ENCODE measurements at places on chromosomes 11 and 22. TPM values are rescaled to one million over a fixed set of nuclear protein-coding genes. Genes with fewer than 3 reads are reported as not detected.
A peak's percentile ranks its signal among the peaks of the same experiment; 100 is the strongest.

DNA sequence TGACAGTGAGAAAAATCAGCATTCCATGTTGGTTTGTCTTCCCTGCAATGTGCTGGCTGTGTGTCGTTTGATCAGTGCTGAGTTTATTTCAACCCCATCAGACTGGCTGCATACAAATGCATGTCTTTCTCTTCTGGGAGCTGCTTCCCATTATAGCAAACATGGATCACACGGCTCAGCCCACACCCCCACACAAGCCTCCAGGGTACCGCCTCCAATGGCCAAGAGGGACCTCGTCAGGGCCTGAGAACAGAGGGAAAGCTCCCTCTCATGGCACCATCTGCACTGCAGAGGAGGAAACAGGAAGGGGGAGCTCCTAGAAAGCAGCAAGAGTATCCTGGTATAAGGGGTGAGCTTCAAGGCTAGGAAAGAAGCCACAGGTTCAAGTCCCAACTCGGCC lies 214.2 kb downstream of the LARGE1 start:
- no peak for DNase-seq

- no peak for DNase-seq
These were observed 22.4 kb downstream of the SNAP29 start for GRCh38 chr22:20881231-20881630.

DNA sequence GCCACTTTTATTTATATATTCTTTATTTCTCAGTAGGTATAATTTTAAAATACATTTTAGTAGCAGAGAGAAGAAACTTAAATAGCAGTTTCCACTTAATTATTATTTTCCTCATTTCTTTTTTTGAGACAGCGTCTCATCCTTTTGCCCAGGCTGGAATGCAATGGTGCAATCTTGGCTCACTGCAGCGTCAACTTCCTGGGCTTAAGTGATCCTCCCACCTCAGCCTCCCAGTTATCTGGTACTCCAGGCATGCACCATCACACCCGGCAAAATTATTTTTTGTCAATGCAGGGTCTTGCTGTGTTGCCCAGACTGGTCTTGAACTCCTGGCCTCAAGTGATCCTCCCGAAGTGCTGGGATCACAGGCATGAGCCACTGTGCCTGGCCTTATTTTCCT lies 38.3 kb downstream of the ATG13 start:
- DNase-seq: no peak

DNA sequence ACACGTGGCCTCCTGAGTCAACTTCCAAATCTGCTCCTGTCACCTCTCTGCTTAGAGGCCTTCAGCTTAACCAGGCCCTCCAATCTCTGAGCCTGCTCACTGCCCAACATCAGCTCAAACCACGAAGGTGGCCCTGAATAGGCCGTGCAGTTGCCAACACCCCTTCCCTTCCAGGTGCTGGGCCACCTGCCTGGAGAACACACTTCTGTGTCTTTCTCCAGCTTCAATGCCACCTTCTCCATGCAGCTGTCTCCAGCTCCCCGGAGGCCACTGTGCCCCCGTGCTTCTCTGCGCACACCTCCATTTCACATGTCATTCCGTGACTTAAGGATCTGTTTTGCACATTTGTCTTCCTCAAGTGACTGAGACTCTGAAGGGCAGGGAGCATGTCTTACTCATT lies 5.3 kb downstream of the RELA start:
- DNase-seq: no peak

- DNase-seq: no peak
These were observed 1.0 kb downstream of the PATL1 start for GRCh38 chr11:59667812-59668187.

- DNase-seq: no peak
These were observed at the start of gene SLC1A2 for GRCh38 chr11:35419184-35419829. Gene SLC1A2 (minus strand): TSS chr11:35419558. CDS start chr11:35418966, 592 bp downstream.

DNA sequence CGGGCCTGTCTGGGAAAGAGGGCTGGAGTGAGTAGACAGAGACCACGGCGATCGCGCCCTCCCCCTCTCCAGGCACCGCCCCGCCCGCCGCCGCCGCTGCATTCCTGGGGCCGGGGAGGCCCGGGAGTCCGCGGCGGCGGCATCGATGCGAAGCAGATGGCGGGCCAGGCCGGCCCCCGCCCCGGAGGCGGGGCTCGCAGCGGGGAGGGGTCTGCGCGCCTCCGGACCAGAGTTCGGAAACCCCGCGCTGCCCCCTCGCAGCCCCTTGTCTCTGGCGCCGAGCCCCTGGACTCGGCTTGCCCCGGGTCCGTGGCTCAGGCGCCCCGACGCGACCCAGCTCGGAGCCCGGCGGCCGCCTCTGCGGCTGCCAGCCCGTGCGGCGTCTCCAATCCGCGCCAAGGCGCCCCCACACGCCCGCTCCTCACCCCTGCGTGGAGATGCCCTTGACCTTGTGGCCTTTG lies 1.3 kb downstream of the SCARF2 start:
- peak; percentile 66 for DNase-seq

GRCh38 chr11:122556605-122557004 lies 98.9 kb upstream of the UBASH3B start:
- DNase-seq: no peak

DNA sequence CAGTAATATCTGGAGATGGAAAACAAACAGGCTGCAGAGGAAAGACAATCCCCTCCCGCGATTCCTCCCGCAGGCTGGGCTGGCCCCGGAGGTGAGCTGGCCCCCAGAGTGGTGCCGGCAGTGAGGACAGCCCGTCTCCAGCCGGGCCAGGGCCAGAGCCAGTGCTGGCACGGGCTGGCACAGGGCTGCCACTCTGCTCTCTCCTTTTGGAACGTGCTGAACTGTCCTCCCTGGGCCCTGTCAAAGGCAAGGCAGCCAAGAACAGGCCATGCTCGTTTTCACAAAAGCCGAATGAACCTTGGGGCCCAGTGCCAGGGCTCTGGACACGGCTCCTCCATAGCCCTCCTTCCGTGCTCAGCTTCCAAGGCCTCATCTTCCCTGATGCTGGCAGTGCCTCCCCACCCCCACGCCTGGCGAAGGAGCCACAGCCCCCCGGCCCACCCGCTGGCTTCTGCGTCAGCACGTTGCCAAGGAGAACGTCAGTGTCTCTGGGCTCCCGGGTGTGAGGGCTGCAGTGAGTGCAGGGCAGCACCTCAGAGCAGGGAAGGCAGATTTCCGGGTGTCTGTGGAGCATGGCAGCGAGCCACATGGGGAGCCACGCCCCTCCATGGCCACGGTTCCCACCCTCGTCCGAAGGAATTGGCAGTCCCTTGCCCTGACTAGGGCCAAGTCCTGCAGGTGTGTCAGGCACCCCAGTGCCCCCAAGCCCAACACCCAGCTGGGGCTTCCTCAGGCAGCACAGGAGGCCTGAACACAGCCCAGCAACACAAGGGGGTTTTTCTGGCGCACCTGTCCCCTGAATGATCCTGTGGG lies 28.6 kb downstream of the GNAZ start:
- no peak for DNase-seq

GRCh38 chr11:35126000-35126878 lies 12.7 kb upstream of the CD44 start:
- DNase-seq: no peak

- DNase-seq: no peak
These were observed 1.6 kb downstream of the LGR4 start for GRCh38 chr11:27470826-27471588.

DNA sequence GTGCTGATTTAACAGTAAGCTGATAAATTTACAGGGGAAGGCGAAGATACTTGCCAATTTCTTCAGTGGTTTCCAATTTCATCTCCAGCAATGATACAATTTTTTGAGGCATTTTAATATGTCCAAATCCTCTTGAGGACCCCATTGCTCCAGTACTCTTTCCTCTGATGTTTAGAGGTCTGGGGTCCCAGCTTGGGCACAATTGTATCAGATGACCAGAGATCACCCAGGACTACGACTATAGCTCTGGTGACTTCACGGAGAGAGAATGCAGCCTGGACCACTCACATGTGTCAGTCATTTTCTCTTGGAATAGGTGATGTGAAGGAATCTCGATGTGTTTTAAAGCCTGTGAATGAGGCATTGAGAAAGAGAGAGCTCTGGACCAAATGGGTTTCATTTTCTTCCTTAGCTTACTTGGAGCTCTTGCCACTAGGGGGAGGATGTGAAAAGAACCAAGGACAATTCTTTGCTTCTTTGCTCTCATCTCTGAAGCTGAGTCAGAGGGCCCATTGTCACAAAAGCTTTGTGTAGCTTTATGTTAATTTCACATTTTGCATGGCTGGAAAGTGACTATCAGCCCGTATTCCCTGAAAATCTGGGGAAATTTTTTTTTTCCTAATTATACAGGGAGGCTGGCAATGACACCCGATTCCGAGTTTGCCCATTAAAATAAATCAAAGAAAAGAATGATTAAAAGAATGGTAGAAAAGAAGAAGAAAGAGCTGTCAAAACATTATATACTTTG lies 6.7 kb upstream of the CCDC90B start:
- DNase-seq: peak; percentile 33

GRCh38 chr22:26737262-26737661 lies 79.9 kb downstream of the MIAT start:
- no peak for DNase-seq

GRCh38 chr11:117932426-117932825 lies 3.2 kb upstream of the TMPRSS13 start:
- no peak for DNase-seq

DNA sequence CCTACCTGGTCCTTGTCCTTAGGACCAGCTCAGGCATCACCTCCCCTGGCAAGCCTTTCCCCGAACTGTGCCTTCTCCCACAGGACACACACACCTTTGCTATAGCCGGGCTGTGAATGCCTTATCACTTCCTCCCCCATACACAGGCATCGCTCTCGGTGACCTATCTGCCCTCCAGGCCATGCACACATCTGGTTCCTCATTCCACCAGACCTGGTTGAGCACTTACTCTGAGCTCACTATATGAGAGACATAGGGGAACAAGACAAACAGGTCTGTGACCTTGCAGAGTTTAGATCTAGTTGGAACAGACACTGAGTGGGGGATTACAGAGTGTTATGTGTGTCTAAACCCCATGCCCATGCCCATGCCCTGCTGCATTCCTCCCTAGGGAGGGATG lies 3.1 kb upstream of the BCR start:
- DNase-seq: no peak

GRCh38 chr11:60118338-60118737 lies 29.9 kb downstream of the MS4A2 start:
- DNase-seq: no peak

- DNase-seq: no peak
These were observed 39.3 kb upstream of the TP53I11 start for GRCh38 chr11:44989831-44990566.

DNA sequence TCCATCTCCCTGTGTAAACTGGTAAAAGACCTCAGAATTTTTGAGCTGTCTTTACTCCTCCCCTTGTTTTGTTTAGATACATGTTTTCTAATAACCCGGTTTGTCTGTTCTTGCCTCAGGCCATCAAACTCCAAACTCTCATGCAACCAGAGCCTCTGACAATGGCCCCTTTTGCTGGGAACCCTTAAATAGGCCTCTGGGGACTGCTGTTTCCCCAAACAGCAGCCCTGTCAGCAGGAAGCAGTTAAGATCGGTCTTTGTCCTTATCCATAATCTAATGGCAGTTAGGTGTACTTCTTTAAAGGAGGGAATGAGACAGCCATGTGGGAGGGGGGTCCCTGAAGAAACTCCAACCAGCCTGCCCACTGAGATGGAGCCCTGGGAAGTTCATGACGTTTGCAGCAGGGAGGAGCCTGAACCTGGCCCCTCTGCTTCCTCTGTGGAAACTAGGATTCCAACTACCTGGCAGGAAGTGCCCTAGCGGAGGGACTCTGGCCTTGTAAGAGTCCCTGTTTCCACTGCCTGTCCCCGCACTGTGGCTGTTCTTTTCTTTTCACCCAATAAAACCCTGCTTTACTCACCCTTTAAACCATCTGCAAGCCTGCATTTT lies 1354.4 kb downstream of the LRRC4C start:
- no peak for DNase-seq

- peak; percentile 58 for DNase-seq
These were observed 12.7 kb downstream of the MRGPRF start for GRCh38 chr11:69000391-69000790.

GRCh38 chr11:101061606-101062005 lies 68.0 kb downstream of the PGR start:
- DNase-seq: no peak

- DNase-seq: no peak
These were observed 12.7 kb upstream of the TREH start for GRCh38 chr11:118691926-118692830.

DNA sequence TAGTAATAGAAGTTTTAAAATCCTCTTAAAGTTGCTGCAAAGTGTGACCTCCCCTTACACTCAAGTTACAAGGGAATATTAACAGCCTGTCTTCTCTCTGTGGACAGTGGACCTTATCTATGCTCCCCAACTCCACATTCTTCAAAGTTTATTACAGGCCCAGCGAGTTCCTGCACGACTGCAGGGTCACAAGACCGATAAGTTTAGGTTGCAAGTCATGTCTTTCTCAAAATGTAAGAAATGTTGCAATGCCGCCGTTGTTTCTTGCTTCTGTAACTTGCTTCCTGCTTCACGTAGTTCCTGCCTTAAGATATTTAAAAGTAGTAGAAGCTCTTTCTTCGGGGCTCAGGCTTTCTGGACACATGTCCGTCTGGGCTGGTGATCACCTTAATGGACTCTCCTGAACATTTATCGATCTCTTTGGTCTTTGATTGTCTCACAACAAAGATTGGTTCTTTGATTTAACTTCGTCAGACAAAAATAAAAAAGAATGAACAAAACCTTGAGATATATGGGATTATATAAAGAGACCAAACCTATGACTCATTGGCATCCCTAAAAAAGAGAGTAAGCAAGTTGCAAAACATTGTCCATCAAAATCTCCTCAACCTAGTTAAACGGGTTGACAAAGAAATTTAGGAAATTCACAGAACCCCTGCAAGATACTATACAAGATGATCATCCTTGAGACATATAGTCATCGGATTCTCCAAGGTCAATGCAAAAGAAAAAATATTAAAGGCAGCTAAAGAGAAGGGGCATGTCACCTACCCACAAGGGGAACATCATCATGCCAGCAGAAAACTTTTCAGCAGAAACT lies 45.4 kb upstream of the GLYAT start:
- DNase-seq: no peak

DNA sequence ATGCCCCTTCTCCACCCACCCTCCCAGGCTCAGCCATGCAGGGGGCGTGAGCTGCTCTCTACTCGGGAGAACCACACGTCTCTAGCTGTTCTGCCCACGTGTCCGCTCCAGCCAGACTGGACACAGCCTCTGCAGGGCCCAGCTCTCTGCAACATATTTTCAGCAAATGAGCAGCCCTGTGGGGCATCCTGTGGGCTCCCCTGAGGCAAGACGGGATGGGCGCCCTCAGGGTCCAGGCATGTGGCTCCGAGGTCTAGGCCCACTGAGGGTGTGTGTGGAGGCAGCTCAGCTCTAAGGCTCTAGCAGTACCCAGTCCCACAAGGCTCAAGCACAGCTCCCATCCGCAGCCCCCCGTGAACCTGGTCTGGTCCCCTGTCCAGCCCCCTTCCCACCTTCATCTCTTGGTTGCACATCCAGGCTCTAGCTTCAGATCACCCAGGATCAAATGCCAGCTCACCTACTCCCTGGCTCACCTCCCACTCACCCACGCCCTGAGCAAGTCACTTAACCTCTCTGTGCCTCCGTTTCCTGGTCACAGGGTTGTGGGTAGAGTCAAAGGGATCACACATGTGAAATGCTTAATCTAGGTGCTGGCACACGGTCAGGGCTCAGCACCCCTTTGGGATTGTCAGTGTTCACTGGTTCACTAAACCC lies 57.8 kb upstream of the TCF20 start:
- DNase-seq: no peak

The GRK2 gene
- 96.2 TPM for total RNA-seq

The C11orf86 gene
- not detected for total RNA-seq

The CEP126 gene
- total RNA-seq: 0.21 TPM

The ACR gene
- total RNA-seq: not detected

The TAF10 gene
- 25.2 TPM for total RNA-seq

The GRAMD4 gene
- total RNA-seq: 6.9 TPM

The OR5B12 gene
- total RNA-seq: not detected

The OR52A1 gene
- under 0.01 TPM for total RNA-seq

The FBLN1 gene
- 38.8 TPM for total RNA-seq
